Stimulated activated CD4-positive, alpha-beta T cell treated with anti-CD3 and anti-CD28 coated beads, TNF-alpha, amount 100 ng/mL, for 1 hour (primary cell): ENCODE measurements at places on chromosomes 5 and 9.

DNA sequence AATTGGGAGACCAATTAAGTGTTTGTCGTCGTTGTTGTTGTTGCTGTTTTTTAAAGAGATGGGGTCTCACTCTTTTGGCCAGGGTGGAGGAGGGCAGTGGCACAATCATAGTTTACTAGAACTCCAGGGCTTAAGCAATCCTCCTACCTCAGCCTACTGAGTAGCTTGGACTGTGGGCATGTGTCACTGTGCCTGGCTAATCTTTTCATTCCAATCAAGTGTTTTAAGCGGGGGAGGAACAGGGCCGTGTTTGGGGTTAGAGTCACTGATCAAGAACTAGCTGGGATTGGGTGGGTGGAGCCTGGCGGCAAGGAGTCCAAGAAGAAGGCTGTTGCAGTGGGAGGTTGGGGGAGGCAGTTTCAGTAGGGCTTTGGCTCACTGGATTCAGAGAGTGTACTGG lies 13.8 kb downstream of the SNX30 start:
- DNase-seq = no peak

DNA sequence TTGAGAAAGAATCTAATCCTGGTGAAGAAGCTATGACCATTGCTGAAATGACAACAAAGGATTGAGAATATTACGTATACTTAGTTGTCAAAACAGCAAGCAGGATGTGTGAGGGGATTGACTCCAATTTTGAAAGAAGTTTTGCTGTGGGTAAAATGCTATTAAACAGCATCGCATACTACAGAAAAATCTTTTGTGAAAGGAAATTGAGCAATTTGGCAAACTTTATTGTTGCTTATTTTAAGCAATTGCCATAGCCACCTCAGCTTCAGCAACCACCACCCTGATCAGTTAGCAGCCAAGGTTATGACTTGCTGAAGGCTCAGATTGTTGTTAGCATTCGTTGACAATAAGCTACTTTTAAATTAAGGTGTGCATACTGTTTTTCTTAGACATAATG lies 22.5 kb upstream of the ARL14EPL start:
- no peak for DNase-seq

- no peak for DNase-seq
Measured at GRCh38 chr9:95907794-95908193, 32.3 kb downstream of the ERCC6L2 start.

GRCh38 chr9:111937781-111938426 lies 41.3 kb downstream of the UGCG start:
- DNase-seq = peak; percentile 16

- no peak for DNase-seq
Measured at GRCh38 chr9:114507726-114508125, 2.5 kb upstream of the WHRN start.

GRCh38 chr9:85884256-85884655 lies 56.7 kb upstream of the NAA35 start:
- DNase-seq = no peak

GRCh38 chr5:168477060-168477459 lies 9.2 kb upstream of the RARS1 start:
- no peak for DNase-seq

GRCh38 chr5:179164331-179165311 lies 104.4 kb downstream of the ZNF354C start:
- no peak for DNase-seq

DNA sequence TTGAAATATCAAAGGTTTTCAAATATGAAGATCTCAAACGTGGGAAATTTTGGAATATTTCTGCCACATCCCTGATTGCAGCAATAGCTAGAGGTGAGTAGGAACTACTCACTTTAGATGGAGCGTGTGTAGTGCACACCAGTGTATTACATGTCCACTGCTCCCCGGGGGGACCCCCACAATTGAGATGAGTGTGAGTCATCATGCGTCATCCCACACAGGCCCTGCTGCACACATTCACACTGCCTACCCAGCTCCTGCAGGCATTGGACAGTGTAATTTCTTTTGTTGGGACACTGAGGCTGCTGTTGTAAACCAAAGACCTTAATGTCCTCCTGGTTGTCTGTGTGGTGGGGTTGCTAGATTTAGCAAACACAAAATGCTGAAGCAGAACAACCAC lies 280.0 kb downstream of the GAS1 start:
- DNase-seq = no peak

DNA sequence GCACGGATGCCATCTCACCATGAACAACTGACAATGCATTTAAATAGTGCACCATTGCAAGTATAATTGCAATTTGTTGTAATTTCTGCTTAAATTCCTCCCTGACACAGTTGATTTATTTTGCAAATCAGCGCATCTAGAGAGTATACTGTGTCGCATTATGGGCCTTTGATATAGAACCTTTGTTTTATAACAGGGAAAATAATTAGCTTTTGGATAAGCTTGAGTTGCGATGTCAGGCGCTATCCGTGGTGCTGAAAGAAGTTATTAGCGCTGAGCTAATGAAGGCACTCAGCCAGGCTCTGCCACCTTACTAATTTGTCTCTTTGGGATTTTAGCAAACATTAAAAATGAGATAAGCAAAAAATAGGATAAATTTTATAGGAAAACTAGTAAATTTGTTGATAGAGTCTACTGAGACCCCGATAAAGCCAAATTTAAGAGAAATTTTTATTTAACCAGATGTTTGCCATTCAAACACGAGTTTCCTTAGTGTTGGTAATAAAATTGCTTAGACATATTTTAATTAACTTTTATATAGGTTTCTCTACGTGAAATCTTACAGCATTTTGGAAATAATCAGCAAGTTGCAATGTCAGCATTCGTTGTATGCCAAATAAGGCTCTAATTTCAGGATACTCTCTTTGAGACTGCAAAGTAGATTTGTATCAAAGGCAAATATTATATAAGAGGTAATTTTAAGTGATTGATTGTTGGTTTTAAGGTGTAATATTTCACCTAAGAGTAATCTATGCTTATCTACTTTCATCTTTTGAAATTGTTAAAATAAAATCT lies 355.5 kb downstream of the TLR4 start:
- DNase-seq = no peak

DNA sequence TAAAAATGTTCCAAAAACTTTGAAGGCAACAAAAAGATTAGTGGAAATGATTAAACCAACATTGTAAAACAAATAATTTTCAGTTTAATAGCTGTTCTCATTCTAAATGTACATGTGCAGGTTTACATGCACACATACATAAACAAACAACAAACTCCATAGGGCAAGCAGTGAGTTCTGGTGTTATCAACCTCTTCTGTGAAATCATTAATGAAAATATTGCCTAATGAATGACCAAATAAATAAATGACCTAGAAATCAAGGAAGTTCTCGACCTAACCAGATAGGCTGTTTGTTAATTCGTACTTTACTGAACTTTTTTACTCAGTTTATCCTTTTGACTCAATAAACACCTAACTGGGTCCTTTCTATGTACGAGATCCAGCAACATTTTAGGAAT lies 165.5 kb upstream of the RORB start:
- no peak for DNase-seq

- no peak for DNase-seq
Measured at GRCh38 chr5:9523090-9523823, 22.6 kb downstream of the SEMA5A start.

DNA sequence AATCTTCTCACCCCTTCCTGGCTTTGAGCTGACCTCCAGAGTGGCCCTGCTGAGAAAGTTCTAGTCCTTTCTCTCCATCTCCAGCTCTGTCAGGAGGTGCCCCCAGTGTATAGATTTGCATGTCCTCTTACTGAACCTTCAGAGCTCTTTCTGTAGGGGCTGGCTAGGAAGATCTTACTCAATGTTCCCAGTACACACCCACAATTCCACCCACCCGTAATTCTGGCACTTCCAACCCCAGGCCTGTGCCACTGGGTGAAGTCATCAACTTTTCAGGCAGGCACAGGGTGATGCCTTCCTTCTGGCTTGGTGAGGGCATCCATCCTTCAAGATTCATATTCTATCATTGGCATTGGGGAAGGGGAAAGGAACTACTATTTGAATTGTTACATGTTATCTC lies 75.9 kb downstream of the ACER2 start:
- DNase-seq = no peak

- no peak for DNase-seq
Measured at GRCh38 chr9:3868012-3868411, 342.2 kb upstream of the RFX3 start.

DNA sequence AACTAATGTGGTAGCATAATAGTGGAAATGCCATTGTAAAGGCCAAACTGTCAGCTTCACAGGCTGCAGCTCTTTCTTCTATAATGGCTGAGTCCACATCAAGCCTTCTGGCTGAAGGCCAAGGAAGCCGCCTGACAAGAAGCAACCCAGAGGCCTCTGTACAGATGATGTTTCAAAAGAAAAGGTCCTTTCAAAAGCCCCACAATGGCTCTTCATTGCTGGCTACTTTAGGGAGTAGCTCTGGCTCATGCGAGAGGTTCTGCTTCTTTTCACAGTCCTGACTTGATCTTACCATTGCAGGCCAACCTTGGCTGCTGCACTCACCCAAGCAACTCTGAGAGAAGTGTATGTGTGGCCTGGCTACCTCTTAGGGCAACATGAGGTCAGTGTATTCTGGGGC lies 54.5 kb upstream of the EQTN start:
- no peak for DNase-seq

GRCh38 chr5:172768573-172769341 lies 2.2 kb downstream of the DUSP1 start:
- DNase-seq = no peak

DNA sequence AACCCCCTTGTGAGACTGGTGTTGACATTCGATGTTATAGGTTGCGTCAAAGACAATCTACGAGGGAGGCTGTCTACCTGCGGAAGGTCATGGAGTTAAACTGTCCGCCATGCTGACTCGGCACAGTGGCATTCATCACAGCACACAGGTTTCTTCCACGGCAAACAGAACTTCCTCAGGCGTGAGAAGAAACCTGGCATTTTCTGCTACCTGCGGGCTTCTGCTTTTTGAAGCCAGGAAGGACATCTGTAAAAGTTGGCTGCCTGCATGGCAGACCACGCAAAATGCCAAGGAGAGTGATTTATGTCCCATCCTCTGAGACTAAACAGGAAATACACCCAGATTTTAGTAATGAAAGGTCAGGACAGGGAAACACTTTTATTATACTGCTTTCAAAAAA lies 809.8 kb upstream of the NUDT12 start:
- no peak for DNase-seq

DNA sequence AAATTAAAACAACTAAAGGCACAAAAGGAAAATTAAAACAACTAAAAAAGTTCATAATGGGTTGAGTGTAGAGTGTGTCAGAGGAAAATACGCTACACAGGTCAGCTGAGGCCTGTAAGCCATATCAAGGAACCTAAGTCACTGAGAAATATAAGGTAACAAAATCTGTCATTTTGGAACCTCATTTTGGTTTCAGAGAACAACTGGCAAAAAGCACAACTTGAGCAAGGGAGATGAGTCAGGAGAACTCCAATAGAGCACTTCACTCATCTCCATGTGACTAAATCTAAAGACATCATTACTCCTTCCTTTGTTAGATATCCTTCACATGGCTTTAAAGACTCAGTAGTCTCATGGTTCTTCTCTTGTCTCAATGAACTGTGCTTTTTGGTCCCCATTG lies 269.4 kb upstream of the POU5F2 start:
- no peak for DNase-seq

DNA sequence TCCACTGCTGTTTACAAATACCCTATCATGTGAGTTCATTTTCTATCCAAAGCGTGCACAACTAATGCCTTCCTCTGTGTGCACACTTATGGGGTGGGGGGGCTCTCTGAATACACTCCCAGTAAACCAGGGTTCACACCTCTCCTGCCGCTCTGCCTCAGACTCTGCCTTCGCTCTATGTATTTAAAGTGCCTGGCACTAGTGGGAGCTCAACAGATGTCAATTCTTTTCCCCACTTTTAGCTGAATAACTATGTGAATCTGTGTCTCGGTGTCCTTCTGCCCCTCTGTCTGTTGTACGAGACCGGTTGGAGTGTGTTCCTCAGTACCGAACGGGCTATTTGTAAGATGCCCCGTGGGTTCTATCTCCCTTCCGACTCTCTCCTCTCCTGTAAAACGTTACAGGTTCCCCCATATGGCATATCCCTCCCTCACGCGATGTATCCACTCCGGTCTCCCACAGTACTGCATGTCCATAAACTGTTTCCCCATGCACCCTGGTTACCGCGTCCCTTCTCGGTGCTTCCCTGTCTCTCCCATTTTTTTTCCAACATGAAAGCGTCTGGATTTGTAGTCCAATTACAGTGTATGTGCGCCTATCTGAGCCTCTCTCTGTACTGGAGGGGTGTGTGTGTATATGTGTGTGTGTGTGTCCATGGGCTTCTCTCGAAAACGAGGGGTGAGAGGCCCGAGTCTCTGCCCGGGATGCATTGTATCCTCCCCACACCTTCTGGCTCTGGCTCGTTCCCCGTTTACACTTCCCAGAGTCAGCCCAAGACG lies 1.6 kb downstream of the ELL2 start:
- no peak for DNase-seq

GRCh38 chr5:29796013-29796412 lies 1397.5 kb upstream of the CDH6 start:
- DNase-seq = no peak

DNA sequence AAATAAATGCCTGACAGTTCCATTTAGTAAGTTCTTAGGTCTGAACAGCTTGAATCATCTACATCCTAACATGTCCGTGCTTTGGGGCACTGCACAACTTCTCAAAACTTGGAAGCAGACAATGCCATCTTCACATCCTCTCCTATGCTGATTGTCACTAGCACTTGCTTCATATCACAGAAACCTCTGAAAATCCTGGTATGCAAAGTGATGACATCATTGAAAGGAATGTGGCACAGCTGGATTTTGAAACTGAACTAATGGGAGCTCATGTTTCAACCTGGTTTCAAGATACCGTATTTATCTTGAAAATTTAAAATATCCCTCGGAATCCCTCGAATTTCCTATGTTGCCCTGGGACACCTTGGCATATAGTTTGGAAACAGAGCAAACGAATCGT lies 490.2 kb upstream of the DAP start:
- DNase-seq = no peak

DNA sequence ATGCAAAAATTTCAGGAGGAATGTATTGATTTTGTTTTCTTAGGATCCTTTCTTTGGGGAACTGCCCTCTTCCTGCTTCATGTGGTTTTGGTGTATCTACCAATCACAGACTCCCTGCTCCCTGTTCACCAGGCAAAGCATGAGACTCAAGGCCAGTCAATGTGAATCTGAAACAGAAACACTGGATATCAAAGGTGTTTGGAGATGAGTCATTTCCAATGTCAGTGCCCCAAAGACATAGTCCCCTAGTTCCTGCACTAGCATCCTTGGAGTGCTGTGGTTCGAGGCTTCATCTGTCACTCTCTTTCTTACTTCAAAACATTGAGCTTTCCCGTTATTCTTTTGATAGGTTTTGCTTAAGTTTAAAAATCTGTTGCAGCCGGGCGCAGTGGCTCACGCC lies 8.1 kb downstream of the PPP3R2 start:
- DNase-seq = no peak

- DNase-seq = peak; percentile 24
Measured at GRCh38 chr9:121369595-121370265, at the start of gene STOM. TSS of gene STOM (minus strand) at chr9:121370250. CDS start at chr9:121370187, 63 bp downstream.

GRCh38 chr5:7317751-7318150 lies 78.2 kb upstream of the ADCY2 start:
- no peak for DNase-seq

GRCh38 chr5:39379693-39380092 lies 15.4 kb upstream of the C9 start:
- no peak for DNase-seq

- DNase-seq = no peak
Measured at GRCh38 chr9:84137968-84138367, 157.4 kb downstream of the RMI1 start.

- DNase-seq = no peak
Measured at GRCh38 chr9:137057545-137057944, 3.7 kb upstream of the ENTPD2 start.

- no peak for DNase-seq
Measured at GRCh38 chr5:14597080-14597479, 15.5 kb downstream of the OTULINL start.
